ENCODE measurements at places on chromosomes 16 and 17.

DNA sequence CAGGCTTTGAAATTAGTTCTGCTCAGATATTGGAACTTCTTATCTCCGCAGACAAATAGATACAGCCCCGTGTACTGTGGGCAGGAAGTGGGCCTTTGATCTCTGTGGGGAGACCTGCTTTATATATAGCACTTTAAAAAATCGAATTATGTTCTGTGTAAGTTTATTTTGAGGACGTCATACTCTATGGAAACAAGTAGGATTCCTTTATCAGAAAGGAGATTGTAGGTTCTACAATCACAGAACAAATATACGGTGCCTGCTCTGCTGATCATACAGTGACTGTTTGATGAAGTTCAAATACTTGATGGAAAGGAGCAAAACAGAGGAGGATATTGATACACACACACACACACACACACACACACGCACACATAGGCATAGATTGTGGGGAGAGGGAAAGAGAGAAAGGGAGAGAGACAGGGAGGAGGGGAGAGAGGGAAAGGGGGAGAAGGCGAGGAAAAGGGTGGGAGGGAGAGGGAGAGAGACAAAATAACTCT is 14.7 kb upstream of the TMEM220 start:
- DNase-seq: peak; percentile 54

DNA sequence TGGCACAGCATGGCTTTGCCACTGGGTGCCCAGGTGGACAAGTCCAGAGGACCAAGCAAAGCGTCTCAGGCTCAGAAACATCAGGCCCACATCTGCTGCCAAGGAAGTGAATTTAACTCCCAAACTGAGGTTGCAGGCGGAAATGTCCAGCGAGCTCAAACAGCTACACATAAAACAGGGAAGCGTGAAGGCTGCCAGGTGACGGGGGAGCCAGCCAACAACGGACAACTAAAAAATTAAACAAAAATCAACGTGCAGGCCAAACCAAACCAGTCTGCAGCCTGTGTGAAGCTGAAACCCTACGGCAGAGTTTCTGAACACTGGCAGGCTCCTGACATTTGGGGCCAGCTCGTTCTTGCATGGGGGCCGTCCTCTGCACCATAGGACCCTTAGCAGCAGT is 2.5 kb downstream of the TK1 start:
- DNase-seq: no peak

GRCh38 chr17:1713878-1714426 is 3.8 kb upstream of the TLCD2 start:
- DNase-seq: no peak

DNA sequence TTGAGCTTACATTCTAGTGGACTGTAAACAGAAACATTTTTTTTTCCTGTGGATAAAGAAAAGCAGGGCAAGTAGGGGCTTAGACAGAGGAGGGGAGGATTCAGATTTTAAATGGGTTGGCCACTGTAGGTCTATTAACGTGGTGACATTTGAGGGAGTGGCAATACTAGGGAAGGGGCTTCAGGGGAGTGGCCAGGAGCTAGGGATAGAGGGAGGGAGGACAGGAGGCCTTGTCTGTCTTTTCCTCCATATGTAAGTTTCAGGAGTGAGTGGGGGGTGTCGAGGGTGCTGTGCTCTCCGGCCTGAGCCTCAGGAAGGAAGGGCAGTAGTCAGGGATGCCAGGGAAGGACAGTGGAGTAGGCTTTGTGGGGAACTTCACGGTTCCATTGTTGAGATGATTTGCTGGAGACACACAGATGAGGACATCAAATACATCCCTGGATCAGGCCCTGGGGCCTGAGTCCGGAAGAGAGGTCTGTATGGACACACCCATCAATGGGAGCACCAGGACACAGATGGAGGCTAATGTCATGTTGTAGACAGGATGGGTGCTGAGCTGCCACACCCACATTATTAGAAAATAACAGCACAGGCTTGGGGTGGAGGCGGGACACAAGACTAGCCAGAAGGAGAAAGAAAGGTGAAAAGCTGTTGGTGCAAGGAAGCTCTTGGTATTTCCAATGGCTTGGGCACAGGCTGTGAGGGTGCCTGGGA is 6.5 kb upstream of the HBM start:
- DNase-seq: no peak

DNA sequence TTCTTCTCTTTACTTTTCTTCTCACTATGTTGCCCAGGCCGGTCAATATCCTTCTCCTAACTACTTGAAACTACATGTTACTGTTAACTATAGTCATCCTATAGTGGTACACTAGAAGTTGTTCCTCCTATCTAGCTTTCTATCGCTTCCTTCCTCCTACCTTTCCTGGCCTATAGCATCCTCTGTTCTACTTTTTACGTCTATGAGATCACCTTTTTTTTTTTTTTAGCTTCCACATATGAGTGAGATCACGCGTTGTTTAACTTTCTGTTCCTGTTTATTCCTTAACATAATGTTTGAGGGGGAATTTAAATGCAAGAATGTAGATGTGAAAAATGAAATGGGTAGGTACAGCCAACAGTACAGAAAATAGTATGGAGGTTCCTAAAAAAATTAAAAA is 30.5 kb upstream of the YPEL2 start:
- DNase-seq: no peak

DNA sequence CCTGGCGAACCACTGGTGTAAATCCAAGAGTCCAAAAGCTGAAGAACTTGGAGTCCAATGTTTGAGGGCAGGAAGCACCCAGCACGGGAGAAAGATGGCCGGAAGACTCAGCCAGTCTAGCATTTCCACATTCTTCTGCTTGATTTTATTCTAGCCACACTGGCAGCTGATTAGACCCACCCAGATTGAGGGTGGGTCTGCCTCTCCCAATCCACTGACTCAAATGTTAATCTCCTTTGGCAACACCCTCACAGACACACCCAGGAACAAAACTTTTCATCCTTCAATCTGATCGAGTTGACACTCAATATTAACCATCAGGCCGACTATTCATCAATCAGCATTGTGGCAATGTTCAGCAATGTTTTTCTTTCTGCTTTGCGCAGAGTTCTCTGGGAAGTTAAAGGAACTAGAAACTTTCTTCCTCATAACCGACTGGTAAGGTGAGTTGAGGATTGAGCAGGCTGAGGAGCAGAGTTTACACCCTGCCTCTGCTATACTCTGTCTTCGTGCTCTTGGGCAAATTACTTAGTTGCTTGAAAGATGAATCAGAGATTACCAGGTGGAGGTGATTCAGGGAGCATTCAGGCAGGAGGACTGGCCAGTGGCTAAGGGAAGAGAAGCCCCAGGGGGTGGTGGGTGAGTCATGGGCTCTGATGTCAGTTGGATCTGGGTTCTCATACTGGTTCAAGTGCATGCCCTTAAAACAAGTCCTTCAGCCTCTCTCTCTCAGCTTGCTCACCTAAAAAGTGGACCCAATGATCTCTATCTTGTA is 28.2 kb upstream of the BRD7 start:
- no peak for DNase-seq

- DNase-seq: no peak
Observed at GRCh38 chr17:28151001-28151400, 108.5 kb downstream of the NLK start.

- no peak for DNase-seq
Observed at GRCh38 chr16:5393070-5393469, 295.5 kb upstream of the EEF2KMT start.

DNA sequence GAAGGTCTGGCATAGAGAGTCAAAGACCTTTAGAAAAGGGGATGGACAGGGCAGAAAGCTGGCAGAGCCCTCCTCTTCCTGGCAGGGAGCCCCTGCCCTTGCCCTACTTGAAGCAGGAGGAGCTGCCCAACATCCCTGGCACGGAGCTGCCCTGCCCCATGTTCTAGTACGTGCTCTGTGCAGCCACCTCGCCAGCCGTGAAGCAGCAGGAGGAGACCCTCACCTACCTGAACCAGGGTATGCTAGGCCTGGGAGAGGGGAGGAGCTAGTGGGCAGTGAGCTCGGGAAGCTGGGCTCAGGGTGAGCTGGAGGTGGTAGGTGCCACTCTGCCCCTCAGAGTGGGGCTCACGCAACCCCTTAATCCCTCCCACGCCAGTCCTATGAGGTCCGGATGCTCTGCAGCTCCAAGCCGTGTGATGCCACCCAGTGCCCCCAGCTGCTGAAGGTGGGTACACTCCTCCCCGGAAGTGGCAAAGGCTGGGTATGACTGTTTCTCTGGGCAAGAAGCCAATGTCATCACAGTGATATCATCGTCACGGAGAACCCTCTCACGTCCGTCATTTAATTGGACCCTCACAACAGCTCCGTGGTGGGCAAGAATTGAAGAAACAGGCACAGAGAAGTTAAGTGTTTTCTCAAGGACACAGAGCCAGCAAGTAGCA is 12.7 kb upstream of the STAC2 start:
- DNase-seq: peak; percentile 74

GRCh38 chr17:41741709-41742108 is 7.3 kb upstream of the HAP1 start:
- no peak for DNase-seq

GRCh38 chr16:75172578-75172977 is 24.3 kb downstream of the ZFP1 start:
- DNase-seq: no peak

DNA sequence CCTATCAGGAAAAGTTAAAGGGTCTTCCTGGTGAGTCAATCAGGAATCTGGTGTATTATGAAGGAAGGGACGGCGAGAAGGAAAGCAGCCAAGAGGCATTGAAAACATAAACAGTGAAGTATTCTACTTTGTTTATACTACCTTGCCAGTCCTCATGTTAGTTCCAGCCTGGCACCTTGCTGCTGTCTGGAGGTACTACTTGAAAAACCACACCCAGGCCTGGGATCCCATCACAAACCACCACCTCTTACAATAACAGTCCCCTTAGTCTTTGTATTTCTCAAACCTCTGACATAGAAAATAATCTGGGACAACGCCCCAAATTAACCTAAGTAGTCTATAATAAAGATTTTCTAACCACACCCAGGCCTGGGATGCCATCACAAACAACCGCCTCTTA is 676.7 kb upstream of the SOX9 start:
- no peak for DNase-seq

DNA sequence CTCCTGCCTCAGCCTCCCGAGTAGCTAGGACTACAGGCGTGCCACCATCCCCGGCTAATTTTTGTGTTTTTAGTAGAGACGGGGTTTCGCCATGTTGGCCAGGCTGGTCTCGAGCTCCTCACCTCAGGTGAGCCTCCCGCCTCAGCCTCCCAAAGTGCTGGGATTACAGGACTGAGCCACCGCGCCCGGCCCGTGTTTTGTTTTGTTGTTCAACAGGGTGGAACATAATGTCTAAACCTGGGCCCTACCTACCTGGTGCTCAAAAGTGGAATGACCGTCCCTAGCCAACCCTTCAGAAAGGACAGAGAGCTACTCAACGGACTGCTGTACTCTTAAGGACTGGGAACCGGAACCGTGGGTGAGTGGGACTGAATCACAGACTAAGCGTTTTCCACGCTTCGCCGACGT is 772 bp upstream of the KIF22 start:
- DNase-seq: no peak

GRCh38 chr17:29588562-29589411 is 661 bp downstream of the GIT1 start:
- DNase-seq: peak; percentile 43

DNA sequence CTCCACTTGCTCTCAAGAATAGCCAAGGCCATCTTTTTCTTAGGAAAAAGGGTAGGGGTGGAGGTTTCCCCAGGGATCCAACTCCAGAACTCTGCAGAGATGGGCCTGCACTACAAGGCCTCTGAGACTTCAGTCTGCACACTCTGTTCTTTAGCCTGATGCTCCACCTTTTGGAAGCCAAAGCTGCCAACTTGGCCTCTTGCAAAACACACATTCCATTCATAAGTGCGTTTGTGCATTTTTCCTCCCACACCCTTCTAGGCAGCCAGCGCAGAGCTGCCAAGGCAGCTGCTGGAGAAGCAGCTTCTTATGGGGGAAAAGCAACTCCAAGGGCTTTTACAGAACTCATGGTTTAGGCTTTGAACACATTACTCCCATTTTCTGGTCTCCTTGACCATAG is 45.3 kb downstream of the REXO5 start:
- DNase-seq: no peak

DNA sequence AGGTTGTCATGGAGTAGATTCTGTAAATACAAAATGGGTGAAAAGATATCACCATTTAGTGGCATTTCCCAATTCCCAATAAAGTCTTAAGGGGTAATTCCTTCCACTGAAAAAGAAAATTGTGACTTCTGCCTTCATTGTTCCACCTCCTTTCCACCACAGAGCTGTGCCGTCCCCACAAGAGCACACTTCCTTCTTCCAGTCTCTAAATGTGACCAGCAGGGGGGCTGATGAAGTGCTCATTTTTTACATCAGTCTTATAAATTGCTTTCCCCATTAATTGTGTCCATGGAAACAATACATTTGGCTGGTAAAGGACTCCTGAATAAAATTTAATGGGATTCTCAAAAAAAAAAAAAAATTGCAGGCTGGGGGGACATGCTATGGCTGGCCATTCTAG is 260.8 kb upstream of the PSMD7 start:
- DNase-seq: no peak

DNA sequence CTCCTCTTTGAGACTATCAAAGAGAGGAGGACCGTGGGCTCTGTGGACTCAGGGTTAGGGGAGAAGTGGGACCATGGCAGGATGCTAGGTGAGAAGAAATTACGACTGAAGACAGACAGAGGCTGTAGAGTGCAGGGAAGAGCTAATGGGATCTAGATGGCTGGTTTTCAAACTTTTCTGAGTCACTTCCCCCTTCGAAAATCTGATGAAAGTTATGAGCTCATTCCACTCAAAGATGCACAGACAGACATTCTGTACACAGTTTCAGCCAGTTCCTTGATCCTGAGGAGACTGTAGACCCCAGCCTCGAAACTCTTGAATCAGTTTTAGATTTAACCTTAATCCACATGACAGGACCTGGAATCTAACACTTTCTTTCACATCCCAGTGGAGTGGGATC is 40.7 kb downstream of the RGS9 start:
- DNase-seq: no peak

GRCh38 chr17:17886226-17886625 is 49.4 kb upstream of the SREBF1 start:
- DNase-seq: no peak

DNA sequence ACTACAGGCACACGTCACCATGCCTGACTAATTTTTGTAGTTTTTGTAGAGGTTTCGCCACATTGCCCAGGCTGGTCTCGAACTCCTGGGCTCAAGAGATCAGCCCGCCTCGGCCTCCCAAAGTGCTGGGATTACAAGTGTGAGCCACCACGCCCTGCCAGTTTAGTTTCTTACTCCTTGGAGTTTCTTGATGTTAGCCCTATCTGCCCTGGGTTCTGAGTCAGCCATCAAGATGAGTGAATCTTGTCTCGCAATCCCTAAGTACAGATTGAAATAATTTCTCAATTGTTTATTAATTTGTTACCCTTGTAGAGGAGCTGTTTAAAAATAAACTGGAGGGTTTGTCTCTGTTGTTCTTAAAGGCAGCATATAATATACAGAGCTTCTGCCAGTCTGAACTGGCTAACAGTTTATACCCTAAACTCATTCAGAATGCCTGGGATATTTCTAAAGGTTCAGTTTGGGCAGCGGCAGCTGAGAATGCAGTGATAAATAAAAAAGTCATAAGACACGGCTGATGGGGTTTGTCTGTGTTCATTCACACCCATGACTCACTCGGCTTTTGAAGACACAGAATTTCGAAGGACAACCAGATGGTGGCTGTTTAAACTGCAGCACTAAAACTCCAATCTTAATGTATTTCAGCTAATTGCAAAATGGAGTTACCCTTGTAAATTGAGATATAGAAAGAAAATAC is 39.6 kb downstream of the GPRC5B start:
- DNase-seq: no peak

- DNase-seq: no peak
Observed at GRCh38 chr16:53805752-53806151, 101.8 kb downstream of the FTO start.

- no peak for DNase-seq
Observed at GRCh38 chr17:78734793-78735641, 47.1 kb downstream of the CYTH1 start.

All from activated CD4-positive, alpha-beta T cell treated with anti-CD3 and anti-CD28 coated beads, Interleukin-2, amount 10 ng/mL, durations not matched to agents 7 days and 5 days (primary cell).